Coronary artery (tissue), 2 donors: ENCODE measurements at places on chromosomes 5 and 9.

- no peak for DNase-seq
These were observed 39.4 kb upstream of the AIF1L start for GRCh38 chr9:131056781-131057506.

DNA sequence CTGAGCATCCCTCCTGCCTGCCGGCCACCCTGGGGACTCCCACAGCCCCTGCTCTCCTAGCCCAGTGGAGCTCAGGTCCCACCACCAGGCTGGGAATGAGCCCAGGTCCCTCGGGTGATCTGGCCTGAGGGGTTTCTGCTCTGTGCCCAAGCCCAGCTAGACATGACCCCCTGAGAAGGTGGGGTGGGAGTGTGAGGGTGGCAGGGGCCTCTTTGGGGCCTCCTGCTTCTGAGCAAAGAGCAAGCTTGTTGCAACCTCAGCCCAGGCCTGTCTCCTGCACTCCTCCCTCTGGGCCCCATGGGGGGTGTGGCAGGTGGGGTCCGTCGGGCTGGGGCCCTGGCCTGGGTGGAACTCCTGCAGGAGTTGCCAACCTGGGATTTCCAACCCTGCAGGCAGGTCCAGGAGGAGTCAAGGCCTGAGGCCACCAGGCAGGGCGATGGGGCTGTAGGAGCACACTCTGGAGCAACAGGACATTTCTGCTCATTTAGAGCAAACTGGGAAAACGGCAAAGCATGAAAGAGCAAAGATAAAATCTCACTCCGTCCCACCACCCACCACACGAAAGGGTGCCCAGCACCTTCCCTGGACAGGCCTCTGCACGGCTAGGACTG lies 11.4 kb upstream of the NRARP start:
- peak; percentile 62 for DNase-seq

DNA sequence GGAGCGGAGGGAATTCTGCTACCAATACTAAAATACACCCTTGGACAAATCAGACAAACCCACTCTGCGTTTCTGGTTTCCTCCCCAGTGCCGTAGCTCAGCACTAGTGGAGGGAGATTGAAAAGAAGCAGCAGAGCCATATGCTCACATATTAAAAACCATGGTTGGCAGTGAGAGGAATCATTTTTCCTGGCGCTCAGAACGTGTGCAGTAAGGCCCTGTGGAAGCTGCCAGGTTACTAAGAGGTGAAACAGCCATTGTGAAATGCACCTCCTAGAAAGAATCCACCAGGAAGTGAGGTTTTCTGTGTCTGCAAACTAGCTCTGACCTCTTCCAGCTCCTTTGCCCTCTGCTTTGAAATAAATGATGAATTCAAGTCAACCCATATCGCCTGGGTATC lies 177.2 kb downstream of the ERCC6L2 start:
- DNase-seq, result no peak

DNA sequence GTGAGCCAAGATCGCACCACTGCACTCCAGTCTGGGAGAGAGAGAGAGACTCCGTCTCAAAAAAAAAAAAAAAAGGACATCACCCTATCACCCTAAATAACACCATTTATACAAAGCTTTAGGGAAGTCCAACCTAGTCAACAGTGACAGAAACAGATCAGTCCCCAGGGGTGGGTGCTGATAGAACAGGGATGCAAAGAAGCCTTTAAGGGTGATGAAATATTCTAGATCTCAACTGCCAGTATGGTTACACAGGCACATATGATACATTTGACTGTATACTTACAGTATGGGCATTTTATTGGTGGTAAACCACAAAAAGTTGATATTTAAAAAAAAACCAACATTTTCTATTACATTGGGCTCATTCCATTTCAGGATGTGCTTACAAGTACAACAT lies 4.8 kb downstream of the RETREG1 start:
- no peak for DNase-seq

DNA sequence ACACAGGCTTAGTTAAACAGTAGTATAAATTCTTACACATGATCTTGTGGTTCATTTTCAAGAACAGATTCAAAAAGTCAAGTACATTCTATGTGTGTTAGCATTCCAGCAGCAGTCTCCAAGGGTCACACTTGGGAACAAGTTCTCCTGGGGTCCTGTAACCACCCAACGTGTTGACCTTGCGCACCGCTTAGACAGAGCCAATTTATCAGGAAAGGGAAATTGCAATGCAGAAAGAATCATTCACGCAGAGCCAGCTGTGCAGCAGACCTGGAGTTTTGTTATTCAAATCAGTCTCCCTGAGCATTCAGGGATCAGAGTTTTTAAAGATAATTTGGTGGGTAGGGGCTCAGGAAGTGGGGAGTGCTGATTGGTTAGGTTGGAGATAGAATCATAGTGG lies 8.5 kb upstream of the RXFP3 start:
- DNase-seq, result no peak

DNA sequence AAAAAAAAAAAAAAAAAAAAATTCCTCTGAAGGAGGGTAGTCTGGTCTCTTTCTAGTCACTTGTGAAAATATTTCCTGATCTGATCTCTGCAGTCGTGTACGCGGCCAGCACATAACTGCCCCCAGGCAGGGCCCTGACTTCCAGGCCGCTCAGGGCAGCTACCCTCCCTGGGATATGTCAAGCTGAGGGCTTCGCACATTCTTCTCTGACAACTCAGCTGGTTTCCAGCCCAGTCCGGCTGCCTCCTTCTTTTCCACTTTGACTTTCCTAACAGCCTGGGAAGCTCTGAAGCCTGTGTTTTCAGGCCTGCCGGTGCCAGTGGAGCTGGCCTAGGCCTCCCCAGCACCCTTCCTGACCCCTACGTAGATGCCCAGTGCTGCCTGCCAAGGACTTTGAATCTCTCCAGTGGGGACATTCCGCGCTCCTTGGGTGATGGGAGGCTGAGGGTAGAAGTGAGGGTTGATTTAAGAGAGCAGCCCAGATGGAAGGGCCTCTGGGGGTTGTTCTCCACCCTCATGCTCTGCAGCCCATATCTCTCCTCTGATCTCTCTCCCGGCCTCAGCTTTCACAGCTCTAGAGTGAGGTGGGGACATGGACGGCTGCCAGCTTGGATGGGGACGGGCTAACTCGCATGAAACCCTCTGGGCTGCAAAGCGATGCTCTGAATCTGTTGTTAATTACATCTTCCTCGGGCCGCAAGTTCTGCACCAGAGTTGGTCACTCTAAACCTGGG lies 20.7 kb downstream of the COL5A1 start:
- DNase-seq, result peak; percentile 90

DNA sequence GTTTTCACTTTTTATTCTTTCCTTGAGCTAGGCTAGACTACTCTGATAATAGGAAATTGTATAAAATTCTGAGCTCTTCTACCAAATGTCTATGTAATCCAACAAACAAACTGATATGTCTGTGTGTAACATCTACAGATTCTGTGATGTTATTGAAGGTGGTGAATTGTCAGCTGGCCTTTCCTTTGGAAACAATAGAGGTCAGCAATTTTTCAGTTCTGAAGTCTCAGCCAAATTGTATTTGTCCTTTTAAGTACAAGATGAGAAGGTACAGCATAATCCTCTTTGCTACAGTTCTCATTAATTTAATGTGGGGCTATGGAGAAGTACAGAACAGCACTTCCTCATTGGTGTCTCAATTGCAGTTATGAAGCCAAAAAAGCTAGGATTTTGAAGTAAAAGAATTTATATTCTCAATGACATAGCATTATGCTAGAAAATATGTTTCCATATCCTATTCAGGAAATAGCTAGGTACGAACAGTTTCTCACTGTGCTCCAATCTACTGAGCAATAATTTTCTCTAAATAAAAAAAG lies 198.0 kb downstream of the HINT1 start:
- no peak for DNase-seq

DNA sequence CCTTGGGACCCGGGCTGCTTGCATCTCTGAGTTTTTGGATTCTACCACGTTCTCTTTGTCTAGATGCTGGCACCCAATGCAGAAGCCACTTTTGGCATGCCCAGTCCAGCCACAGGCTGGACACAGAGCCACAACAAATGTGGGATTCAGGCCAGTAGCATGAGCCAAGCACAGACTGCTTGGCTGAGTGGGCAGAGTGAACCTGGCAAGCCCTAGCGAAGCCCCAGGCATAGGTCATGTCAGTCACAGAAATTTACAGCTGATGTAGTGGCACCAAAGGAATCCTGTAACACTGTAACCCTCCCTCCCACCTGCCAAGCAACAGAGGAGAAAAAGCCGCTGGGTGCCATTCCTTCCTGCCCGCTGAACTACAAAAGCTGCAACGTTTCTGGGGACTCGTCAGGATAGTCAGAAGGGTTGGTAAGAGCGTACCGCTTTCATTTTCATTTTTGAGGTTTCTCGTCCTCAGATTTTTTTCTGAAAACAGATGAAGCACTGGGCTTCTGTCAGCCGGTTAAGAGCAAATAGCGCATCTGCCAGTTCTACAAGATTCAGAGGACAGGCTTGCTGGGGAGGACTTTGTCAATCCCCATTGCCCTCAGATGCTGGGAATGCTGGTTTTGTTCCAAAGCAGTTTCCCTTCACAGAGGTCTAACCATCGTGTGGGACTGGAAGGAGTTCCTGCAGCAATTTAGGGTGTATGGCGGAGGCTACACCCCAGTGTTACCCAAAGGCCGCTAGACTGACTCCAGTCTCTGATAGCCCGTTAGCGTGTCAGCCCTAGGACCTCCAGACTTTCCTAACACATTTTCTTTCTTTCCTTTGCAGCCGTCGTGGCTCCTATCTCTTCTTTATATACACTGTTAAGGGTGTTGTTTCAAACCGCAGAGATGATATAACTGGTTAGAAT lies 399.0 kb downstream of the HTR1A start:
- no peak for DNase-seq

DNA sequence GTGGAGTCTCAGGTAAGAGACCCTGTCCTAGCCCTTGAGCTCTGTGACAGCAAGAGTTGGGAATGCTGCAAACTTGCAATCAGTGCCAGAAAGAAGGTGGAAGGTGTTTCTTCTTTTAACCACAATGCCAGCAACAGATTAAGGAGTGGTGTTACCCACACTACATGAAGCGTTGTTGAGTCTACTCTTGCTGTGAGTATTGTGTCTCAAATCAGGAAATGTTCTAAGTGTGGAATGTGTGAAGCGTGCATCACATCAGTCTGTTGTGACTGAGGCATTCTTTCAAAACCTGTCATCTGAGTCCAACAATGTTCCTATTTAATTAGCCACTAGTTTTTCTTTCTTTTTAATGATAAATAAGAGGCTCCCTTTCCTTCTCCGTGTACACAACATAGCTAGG lies 2.9 kb upstream of the LURAP1L start:
- no peak for DNase-seq

- DNase-seq, result no peak
These were observed 229.2 kb downstream of the MRPS30 start for GRCh38 chr5:45037927-45038326.

DNA sequence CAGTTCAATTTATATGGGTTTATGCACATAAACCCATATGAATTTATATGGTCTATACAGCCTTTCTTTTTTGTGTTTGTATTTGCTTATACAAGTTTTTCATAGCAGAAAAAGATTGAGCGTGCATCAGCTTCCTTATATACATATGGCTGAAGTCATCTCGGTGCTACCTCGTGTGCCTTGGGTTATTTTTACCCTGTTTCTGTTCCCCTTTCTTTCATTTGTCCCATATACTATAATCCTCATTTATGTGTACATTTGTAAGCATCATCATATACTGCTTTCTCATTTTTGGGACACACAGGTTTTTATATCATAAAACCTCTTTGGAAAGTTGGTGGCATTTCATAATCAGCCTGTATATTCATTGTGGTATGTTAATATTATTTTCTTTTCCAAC lies 107.8 kb upstream of the ADAMTSL1 start:
- no peak for DNase-seq

DNA sequence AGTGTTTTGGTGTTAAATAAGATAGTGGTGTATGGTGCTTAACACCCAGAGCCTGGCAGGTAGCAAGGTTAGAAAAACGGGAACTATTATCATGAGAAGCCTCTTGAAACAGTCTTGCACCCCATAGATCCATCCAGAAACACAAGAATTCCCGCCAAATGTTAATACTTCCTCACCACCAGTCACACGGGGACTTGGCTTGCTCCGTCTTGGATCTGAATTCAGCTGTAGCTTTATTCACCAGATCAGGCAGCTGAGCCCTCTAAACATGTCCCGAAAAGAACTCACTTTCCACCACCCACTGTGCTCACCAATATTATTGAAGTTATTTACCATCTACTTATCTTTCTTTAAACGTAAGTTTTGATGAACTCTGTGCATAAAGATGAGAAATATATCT lies 101.6 kb upstream of the PTPN3 start:
- no peak for DNase-seq
